ENCODE measurements at places on chromosomes 2 and 18. TPM values are rescaled to one million over a fixed set of nuclear protein-coding genes. Genes with fewer than 3 reads are reported as not detected.
A peak's percentile ranks its signal among the peaks of the same experiment; 100 is the strongest.

DNA sequence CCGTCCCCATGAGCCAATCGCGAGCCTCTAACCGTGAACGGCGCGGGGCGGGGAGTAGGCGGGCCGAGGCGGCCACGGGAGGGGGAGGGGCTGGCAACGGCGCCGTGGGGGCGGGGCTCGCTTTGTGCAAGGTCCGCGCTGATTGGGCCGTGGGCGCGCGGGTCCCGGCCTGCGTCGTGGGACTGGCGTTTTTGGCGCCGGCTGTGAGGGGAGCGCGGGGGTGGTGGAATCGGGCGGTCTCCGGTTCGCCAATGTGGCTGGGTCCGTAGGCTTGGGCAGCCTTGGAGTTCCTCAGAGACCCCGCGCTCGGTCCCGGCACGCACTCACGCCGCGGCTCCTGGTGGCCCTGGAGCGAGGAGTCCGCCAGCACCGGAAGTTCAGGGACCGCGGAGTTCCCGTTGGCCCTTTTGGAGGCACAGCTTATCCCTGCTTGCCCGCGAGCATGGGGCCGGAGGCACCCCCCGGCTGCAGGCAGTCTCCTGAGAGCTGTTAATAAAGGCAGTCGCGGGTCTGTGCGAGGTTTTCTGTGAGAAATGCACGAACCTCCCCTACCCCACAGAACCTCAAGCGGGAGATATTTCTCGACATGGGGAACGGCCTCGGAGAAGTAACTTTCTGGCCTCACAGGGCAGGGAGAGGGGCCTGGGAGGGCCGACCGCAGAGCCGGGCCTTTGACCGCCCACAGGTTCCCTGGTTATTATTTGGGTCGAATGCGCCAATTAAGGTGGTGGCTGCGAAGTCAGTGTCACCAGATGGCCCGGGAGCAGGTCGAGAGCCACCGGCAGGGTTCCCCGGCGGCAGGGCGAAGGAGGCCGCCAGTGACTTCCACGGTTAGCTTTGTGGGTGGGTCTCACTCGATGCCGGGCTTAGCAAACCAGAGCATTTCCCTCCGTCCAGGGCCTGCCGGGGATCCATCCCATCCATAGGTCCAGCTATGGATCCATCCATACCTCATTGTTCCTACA, 574 bp upstream of the NCL start:
- no peak for DNase-seq

- DNase-seq, result peak; percentile 6
Observed at GRCh38 chr2:95345081-95345562, 48.0 kb downstream of the KCNIP3 start.

DNA sequence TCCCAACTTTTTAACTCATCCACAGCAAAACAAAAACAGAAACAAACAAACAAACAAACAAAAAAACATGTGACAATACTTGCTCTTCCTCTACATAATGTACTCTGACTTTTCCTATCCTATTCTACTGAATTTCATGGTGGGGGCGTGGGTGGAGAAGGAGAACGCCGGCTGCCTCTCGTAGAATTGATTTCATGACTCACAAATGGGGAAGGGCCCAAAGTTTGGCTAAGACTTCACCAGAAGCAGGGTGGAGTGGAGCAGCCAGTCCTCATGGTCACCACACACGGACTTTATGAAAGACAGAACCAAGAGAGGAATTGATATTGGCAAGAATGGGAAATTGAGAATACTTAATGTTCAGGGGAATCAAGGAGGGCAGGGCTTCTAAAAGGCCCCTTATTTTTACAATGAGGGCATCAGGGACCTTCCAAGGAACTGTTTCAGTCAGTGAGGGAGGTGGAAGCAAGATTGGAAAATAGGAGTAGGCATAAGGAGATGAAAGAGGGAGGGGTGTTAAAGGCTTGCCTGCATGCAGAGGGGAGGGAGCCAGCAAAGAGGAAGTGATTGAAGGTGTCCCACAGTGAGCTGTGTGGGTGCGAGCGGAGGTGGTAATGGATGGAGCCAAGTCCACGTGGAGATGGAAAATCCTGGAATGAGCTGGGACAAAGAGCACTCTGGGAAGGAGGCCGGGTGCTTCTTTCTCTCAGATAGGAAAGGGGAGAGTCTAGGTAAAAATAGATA, 27.9 kb downstream of the MARCHF4 start:
- DNase-seq, result no peak

- DNase-seq, result no peak
Observed at GRCh38 chr2:19850056-19851050, 51.4 kb downstream of the TTC32 start.

DNA sequence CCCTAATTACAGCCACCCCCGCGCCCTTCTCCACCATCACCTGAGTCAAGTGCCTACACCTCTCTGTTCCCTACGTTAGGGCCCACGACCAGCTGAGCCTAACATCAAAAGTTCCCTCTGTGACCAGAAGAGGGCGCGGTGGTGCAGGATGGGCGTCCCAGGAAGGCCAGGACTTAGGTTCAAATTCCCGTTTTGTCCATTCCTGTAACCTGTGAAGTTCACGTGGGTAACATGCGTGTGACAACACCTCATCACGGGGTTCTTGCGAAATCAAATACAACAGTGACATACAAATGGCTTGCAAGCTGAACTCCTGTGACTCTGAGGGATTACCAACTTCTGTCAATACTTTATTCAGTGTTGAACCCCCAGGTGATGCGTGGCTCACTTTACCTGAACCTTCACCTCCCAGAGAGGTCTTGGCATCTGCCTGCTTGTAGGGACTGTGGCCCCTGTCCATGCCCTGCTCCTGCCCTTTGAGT, 207.9 kb downstream of the ARL4C start:
- DNase-seq, result peak; percentile 79

- no peak for DNase-seq
Observed at GRCh38 chr2:52532956-52533355, 1234.6 kb upstream of the CHAC2 start.

DNA sequence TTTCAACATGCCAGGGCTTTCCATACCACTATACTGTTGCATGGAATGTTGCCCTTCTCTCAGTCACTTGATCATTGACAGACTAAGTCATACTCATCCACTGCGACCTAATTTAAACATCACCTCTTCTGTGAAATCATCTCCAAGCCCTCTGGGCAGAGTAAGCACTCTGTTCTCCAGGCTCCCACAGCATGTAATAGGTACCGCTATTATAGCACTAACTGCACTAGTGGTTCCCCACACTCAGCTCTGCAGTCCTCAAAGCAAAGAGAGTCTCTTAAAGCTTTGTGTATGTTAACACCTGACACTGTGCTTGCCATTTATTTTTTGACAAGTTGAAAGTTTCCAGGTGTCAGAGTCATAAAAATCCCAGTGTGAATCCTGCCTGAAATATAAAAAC, 947.2 kb downstream of the ERBB4 start:
- DNase-seq, result no peak

- no peak for DNase-seq
Observed at GRCh38 chr2:200795028-200795440, 16.7 kb upstream of the BZW1 start.

DNA sequence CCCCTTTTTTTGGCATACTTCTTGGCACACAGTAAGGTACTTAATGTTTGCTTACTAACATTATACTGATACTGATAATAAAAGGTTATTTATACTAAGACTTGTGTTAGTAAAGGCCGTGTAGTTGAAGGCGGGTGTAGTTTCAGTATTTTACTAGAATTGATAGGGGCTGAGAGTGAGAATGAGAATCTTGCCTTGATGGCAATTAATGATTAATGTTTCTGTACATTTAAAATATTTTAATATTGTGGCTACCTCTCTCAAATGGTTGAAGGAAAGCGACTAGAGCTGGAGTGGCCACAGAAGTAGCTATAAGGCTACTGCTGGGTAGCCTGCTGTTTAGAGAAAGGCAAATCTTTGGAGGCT, 29.3 kb downstream of the PELI1 start:
- no peak for DNase-seq

GRCh38 chr18:79345981-79346380, 49.7 kb upstream of the NFATC1 start:
- no peak for DNase-seq

GULP1 gene
- 2.4 TPM for total RNA-seq

GRCh38 chr2:157827377-157827776, 48.8 kb downstream of the ACVR1 start:
- DNase-seq, result no peak

- DNase-seq, result no peak
Observed at GRCh38 chr2:161209902-161210301, 49.7 kb downstream of the TANK start.

GRCh38 chr2:38907743-38908562, 18.3 kb downstream of the ARHGEF33 start:
- DNase-seq, result no peak

GRCh38 chr2:53911434-53912189, 51.8 kb upstream of the GPR75 start:
- no peak for DNase-seq

DNA sequence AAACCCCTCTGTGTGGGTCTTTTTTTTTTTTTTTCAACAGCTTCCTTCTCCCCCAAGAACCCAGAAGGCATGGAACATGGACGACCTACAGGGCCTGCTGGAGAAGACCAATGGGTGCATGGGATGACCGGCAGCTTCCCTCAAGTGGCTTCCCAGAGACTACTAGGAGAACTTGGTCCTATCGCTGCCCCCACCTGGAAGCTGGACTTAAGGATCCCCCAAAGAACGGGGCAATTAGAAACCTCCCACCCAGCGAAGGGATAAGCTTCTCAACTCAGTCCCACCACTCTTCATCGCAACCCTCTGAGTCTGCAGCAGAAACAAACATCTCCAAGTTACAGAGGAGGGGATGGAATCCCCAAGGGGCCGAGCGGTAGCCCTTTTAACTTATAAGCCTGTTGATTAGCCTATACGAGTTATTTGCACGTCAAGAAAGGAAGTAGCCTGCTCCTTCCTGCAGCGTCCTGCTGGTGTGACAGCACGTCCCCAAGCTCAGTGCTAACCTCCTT, 1.4 kb downstream of the ACTR1B start:
- DNase-seq, result no peak

DNA sequence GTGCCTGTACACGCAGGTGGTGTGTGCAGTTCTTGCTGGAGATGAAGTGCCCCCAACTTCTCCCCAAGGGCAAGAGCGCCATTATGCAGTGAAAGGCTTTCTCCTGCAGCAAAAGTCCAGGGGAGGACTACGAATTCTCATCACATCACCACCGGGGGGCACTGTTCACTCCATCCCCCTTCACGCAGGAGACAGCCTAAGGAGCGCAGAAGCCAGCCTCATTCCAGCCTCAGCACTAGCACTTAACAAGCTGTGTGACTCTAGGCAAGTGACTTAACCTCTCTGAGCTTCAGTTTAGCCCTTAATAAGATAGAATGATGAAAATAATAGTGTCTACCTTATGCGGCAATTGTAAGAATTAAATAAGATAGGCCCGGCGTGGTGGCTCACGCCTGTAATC, 32.3 kb downstream of the DNMT3A start:
- DNase-seq, result peak; percentile 76

KIAA2012 gene
- total RNA-seq, result not detected

- DNase-seq, result no peak
Observed at GRCh38 chr2:242031481-242032019, 162.0 kb downstream of the RTP5 start.

GRCh38 chr2:222969491-222969890, 82.5 kb upstream of the KCNE4 start:
- DNase-seq, result no peak

IL36A gene
- total RNA-seq, result not detected

GRCh38 chr2:58539973-58540372, 298.8 kb upstream of the FANCL start:
- no peak for DNase-seq

NTSR2 gene
- total RNA-seq, result not detected

DNA sequence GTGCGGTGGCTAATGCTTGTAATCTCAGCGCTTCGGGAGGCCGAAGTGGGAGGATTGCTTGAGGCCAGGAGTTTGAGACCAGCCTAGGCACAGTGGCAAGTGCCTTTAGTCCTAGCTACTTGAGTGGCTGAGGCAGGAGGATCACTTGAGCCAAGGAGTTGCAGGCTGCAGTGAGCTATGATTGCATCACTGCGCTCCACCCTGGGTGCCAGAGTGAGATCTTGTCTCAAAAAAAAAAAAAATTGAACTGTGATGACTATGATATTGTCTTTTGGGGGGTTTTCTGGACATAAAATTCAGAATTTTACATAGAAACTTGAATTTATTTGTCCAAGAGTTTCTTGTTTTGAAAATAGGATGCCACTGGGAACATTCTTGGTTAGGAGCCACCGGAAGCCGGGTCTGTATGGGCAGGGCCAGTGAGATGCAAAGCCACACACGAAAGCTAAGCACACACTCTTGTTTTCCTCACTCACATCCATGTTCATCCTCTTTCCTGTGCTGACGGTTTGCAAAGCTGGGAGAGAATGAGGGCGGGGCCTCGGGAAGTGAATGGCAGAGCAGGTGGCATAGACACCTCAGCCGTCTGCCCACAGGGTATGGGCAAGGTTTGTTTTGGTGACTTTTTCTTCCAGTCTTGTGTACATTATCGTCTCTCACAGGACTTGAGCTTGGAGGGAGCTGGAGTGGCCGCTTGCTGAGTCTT, 12.6 kb downstream of the AGAP1 start:
- no peak for DNase-seq

DNA sequence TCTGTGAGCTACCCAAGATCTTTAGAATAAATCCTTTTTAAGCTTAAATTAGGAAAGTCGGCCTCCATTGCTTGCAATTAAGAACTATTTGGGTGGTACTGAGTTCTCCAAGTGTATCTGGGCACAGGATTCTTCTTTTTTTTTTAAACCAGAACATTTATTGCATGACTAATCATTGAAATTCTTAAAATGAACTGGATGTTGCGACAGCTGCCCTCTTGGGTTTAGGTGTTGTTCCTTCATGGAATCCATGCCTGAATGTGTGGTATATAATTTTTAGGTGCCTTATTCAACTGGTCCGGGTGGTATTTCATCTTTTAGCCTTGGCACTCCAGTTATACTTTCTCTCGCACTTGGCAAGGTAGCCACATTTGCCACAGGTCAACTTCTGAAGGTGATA, 14.5 kb upstream of the KCNK3 start:
- no peak for DNase-seq

EGR4 gene
- under 0.01 TPM for total RNA-seq

DNA sequence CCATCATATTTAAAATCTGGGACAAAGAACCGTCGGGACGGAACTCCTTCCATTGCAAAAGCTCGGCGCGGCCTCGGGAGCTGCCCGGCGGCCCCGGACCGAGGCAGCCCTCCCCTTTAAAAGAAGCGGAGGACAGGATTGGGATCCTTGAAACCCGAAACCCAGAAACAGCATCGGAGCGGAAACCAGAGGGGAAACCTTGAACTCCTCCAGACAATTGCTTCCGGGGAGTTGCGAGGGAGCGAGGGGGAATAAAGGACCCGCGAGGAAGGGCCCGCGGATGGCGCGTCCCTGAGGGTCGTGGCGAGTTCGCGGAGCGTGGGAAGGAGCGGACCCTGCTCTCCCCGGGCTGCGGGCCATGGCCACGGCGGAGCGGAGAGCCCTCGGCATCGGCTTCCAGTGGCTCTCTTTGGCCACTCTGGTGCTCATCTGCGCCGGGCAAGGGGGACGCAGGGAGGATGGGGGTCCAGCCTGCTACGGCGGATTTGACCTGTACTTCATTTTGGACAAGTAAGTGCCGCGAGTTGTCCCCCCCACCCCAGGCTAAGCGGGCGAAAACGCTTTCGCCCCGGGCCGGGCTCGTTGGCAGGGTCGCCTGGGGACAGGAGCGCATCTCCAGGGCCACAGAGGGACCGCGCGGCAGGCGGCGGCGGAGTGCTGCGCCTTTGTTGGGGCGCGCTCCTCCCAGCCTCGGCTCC, at the start of gene ANTXR1:
TSS of gene ANTXR1 (plus strand) at position 38 of the 698 bp plus-strand sequence. CDS start at position 359, 321 bp downstream.
- DNase-seq, result peak; percentile 37

Data from lung microvascular endothelial cell (primary cell).